H7 (cell line): ENCODE measurements at places on chromosomes 7 and 10. TPM values are rescaled to one million over a fixed set of nuclear protein-coding genes. Genes with fewer than 3 reads are reported as not detected.

- no peak for DNase-seq
These were observed 31.2 kb downstream of the LRRC4 start for GRCh38 chr7:128000048-128000447.

Gene ZNF12
- 13.8 and 16.7 TPM in 2 replicates for total RNA-seq

Gene SHTN1
- total RNA-seq: 5.1 and 8.5 TPM in 2 replicates

- no peak for DNase-seq
These were observed 180.7 kb upstream of the KAT6B start for GRCh38 chr10:74645692-74646091.

Gene HOXA5
- not detected in 2 replicates for total RNA-seq
